ENCODE measurements at places on chromosomes 5 and 9.
A peak's percentile ranks its signal among the peaks of the same experiment; 100 is the strongest.

GRCh38 chr5:157390551-157391297, 69.3 kb upstream of the NIPAL4 start:
- peak; percentile 48 for DNase-seq

DNA sequence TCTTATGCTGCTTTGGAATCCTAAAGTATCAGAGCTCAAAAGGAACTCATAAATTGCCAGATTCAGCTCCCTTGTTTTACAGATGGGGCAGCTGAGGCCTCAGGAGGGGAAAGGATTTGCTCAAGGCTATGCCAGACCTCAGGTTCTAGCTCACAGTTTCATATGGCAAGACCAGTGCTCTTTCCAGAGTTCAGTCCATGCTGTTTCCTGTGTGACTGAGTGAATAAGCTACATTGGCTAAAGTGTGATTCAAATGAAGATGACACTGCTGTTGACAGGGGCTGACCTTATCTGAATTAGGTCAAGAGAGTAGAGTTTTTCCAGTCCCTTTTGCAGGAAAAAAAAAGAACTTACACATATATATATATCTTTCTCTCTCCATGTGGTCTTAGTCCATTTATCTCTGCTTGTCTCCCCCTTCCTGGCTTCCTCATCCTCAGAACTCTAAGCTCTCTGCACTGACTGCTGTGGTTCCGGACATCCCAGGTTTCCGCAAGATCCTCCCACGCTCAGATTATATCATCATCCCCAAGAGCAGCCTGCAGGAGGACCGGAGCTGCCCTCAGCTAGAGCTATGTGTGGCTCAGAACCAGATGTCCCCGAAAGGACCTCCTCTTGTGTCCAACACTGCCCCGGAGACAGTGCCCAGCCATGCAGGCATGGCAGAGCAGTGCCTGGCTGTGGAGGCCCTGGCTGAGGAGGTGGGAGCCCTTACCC, 9.3 kb downstream of the HMGXB3 start:
- DNase-seq: no peak

DNA sequence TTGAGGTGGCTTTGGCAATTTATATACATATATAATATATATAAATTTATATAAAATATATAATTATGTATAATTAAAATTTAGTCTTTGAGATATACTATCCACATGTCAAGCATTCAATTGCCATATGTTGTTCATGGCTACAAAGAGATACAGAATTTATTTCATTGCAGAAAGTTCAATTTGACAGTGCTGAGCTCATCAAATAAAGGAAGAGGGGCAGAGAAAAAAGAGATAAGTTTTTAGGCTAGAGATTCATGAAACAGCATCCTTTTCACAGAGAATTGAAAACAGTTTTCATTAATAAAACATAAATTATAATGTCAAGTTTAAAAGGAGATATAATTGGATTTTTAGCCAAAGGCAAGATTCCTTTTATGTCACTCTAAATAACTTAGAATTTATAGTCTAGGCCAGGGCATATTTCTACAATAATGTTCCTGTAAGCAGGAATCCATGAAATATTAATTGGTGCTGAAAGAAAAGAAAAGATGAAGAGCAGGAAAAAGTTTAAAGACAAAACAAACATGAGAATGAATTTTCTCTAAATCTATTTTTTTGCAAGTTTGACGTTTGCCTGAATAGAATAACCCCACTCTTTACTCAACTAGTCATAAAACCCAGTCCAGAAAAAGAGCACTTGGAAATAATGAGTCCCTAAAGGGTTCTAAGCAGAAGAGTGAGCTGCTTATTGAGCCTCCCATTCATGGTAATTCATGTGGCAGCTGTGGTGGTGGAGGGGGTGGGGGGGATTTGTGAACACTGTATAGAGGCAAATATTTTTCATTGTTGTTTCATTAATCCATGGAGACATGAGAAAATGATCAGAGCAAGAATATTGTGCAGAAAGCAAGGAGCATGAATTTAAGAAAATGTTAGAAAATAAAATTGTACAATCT, 1279.5 kb downstream of the CDH12 start:
- no peak for DNase-seq

GRCh38 chr5:136051486-136052220, 22.9 kb downstream of the TGFBI start:
- DNase-seq: no peak

GRCh38 chr5:51487952-51488351, 104.7 kb downstream of the ISL1 start:
- DNase-seq: no peak

DNA sequence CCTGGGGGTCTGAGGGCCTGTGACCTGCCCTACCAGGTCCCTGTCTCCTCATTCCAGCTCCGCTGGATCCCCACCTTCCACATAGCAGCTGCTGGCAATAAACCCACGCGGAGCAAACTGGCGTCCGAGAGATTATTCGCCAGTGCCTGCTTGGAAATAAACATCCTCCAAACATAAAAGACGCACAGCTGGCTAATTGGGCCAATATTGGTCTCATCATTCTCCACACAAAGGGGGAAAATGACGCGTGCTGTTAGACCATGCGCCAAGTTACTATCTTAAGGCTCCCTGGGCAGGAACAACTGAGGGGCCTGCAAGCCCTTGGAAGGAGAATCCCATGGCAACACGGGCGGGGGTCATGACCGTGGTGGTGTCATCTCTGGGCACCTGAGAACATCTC, 73.3 kb upstream of the SARDH start:
- no peak for DNase-seq

DNA sequence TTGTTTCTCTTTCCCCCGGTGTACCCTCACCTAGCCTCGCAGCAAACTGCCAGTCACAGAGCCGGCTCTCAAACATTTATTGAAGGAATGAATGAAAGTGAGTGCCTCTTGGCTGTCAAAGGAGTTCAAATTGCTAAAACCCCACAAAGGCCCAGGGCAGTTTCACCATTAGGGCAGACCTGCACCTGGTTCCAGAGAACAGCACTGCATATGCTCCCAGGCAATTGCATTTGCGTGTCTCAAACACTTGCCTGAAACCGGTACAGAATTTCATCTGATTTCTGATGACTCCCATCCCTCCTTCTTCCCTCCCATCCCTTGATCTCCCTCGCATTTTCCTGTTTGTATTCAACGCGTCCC, 165.6 kb upstream of the ZNF462 start:
- no peak for DNase-seq

DNA sequence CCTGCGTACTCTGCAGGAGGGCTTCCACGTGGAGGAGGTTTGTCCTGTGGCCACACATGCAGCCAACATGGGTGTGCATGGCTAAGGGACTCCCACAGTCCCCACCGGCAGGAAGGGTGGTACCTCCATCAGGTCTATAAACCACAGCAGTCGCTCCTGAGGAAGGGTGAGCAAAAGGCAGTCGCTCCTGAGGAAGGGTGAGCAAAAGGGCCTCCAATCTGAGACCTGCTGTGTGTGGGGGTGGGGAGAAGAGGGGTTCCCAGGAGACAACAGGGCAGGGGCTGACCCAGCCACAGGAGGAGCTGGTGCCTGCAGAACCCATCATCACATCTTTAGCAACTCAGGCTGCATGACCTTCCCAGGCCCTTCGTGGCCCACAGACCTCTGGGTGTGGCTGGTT, 30.3 kb upstream of the AKNA start:
- DNase-seq: no peak

DNA sequence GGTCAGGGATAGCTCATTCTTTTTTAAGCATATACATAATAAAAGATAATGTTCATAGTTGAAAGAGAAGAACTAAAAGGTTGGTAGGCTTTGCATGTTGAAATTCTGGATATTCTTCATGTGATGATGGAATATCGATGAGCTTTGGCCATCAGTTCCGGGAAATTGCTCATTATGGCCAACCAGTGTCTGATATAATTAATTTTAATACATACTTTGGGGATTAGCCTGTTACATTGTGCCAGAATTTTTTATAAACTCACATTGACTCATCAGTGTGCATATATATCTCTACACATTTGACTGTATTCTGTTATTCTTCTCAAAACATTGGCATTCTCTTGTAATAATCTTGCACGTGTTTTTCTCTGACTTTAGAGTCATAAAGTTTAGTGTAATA, 84.3 kb downstream of the NNT start:
- DNase-seq: no peak

DNA sequence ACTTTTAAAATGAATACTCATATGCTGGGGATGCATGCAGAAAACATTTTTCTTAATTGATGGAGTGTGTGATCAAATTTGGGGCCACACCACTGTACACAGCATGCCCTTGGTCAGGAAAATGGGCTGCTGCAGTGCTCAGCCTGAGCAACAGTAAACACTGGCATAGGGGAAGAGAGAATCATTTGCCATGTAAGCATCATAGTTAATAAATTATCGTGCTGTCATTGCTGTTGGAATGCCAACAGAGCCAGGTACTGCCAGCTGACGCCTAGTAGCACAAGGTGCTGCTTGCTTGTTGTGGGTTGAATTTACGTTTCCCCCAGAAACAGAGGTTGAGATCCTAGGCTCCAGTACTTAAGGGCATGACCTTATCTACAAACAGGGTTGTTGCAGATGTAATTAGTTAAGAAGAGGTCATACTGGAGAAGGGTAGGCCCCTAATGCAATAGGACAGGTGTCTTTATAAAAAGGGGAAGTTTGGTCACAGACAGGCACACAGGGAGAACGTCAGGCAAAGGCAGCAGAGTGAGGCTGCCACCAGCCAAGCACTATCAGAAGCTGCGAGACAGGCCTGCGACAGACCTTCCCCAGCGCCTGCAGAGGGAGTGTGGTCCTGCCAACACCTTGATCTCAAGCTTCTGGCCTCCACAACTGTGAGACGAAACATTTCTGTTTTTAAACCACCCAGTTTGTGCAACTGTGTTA, 25.3 kb downstream of the DAP start:
- DNase-seq: no peak

DNA sequence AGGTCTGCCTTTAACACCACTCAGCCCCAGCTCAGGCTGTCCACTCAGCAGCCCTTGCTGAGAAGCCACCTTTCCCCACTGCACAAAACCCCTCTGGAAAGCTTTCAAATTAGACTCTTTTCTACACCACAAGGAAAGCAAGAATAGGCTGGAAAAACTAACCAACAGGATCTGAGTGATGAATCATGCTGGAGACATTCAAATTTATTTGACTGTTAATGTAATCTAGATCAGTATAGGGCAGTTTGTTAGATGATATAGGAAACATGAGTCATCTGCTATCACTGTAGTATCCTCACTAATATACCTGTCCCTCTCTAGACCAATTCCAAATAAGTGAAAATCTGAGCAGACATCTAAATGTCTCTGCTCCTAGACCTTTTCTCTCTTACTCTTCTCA, 127.8 kb upstream of the PAM start:
- DNase-seq: no peak

DNA sequence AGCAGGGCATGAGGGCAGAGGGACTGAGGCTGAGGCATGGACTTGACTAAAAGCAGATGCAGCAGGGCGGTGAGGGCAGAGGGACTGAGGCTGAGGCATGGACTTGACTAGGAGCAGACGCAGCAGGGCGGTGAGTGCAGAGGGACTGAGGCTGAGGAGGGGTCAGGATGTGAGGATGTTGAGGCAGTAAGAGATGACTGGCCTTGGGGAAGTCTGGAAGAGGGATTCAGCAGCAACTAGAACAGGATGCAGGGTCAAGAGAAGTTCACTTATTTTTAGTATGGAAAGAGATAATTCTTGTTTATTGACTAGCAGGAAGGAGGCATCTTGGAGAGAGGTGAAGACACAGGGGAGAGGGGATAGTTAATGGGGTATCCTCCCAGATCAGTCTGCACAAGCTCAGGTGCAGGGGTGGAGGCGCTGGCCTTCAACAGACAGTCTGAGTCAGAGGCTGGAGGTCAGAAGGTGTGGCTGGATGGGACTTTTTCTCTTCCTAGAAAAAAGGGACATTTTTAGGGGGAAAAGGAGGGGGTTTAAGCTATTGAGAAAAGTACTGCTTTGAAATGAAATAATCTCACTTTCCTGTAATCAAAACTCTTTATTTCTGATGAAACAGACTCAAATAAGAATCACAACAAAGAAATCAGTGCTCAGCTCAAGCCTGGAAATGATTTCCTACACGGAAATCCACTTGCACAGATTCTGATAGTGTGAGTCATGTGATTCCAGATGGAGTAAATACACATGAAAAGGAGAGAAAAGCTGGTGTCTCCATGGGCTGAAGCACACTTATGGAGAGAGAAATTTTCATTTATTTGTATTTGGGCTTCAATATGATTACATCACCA, 130.9 kb downstream of the PALM2AKAP2 start:
- no peak for DNase-seq

- DNase-seq: no peak
Observed at GRCh38 chr9:137478613-137478961, 19.5 kb upstream of the NSMF start.

DNA sequence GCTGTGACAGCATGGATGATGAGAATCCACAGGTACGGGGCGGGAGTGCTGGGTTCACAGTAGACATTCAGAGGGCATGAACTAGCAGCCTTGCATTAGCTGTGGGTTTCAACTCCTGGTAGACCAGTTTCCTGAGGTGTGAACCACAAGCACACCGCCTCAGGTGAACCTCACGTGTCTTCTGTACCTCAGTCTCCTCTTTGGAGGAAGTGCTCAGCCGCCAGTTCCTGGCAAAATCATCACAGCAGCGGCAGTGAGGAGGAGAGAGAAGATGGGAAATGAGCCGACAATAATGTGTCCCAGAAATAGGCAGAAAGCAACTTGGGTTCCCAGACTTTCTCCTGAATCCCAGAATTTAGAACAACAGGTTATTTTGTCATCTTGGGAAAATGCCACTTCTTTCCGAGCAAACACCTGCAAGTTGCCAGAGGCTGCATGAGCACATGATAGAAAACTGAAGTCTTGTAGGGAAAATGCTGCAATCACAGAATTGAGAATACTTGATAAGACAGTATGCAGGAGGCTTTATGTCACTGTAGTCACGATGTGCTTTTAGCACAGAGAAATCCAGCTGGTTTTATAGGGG, 258.5 kb downstream of the AOPEP start:
- no peak for DNase-seq

- no peak for DNase-seq
Observed at GRCh38 chr9:129164246-129164930, 13.7 kb downstream of the IER5L start.

- no peak for DNase-seq
Observed at GRCh38 chr9:93148721-93149120, 14.7 kb upstream of the NINJ1 start.
